ENCODE measurements at places on chromosomes 11 and 22. TPM values are rescaled to one million over a fixed set of nuclear protein-coding genes. Genes with fewer than 3 reads are reported as not detected.

WDR74 gene
- 289 TPM for total RNA-seq

PGA5 gene
- total RNA-seq: not detected

C11orf42 gene
- not detected for total RNA-seq

APLNR gene
- total RNA-seq: not detected

DNA sequence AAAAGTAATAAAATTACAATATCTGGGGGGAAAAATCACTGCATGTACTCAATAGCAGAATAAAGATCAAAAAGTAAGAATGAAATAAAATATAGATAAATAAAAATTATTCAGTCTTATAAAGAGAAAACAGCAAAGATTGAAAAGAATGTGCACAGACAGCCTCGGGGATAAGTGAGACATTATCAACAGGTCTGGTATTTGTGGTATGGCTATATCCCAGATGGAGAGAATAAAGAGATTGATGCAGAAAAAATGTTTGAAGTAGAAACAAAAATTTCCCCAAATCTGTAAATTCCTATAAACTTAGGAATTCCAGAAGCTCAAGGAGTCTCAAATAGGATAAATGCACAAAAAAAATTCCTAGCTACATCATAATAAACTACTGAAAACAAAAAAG is 74.5 kb upstream of the LUZP2 start:
- no peak overlapping the region for H3K27ac ChIP-seq
- H3K4me3 ChIP-seq: no peak overlapping the region
- no peak for DNase-seq
- H3K36me3 ChIP-seq: no peaks in the 10 kb centered on the region
- no peaks in the 10 kb centered on the region for H3K4me1 ChIP-seq

GRCh38 chr11:58742140-58742539 is 10.4 kb upstream of the GLYAT start:
- peaks cover 5% of the 10 kb centered on the region for H3K27me3 ChIP-seq
- no peak overlapping the region for H3K4me3 ChIP-seq
- DNase-seq: no peak
- H3K27ac ChIP-seq: no peak overlapping the region

- peaks cover 26% of the 10 kb centered on the region for H3K4me1 ChIP-seq
- DNase-seq: no peak
- peaks cover 60% of the 10 kb centered on the region for H3K27me3 ChIP-seq
- no peaks in the 10 kb centered on the region for H3K36me3 ChIP-seq
These were observed 2.6 kb upstream of the BDNF start for GRCh38 chr11:27702811-27703210.

DNA sequence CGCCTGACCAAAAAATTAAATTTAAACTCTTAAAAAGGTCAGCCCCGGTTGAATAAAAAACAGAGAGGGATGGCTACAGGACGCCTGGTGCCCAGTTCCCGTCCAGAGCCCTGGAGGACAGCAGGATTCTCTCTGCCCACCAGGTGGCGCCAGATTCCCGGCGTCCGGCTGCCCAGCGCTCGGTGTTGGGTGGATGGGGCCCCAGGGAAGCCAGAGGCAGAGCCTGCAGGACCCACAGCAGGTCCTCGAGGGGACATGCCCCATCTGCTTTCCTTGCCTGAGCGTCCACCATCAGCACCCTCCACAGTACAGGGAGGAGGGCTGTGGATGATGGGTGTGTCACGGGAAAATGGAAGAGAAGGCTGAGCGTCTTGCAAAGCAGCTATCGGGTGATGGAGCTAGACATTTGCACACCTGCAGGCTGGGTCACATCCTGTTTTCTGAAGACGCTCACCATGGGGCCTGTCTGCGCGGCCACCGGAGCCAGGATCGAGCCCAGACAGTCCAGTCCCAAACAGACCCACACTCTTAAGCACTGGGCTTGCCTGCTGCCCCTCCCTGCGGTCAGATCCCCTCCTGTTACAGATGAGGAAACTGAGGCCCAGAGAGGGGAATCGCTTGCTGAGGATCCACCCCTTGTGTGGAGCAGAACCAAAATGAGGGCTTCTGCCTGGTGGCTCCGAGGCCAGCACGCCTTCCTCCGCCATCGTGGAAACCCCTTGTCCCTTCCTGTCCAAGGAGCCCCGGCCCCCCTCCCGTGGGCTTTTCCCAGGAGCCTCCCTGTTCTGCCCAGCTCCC is 18.5 kb upstream of the CBX7 start:
- no peaks in the 10 kb centered on the region for H3K27me3 ChIP-seq
- H3K36me3 ChIP-seq: no peaks in the 10 kb centered on the region
- H3K27ac ChIP-seq: peak overlapping the region; percentile 58
- H3K4me1 ChIP-seq: peaks cover 58% of the 10 kb centered on the region

DNA sequence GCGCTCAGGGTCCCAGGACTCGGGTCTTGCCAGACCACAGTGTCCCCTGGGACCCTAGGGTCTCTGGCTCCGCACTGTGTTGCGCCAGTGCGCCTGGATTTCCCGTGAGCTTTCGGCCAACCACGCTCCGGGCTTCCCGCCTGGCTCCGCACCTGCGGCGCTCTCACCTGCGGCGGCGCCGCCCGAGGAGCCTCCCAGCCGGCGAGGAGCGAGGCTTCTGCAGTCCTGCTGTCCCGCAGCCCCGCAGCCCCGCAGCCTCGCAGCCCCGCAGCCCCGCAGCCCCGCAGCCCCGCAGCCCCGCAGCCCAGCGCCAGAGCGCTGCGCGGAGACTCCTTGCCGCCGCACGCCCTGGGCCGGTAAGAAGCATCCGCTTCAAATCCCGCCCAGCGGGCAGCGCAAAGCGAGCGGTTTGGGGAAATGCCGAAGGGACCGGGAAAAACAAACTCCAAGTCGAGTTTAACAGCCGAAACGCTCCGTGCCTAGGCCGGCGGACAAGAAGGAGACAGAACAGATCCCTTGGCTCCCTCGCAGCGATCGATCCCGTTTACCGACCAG is 939 bp downstream of the ALX4 start:
- H3K27me3 ChIP-seq: peaks cover 82% of the 10 kb centered on the region
- H3K36me3 ChIP-seq: no peaks in the 10 kb centered on the region
- H3K4me1 ChIP-seq: peaks cover 40% of the 10 kb centered on the region
- DNase-seq: no peak
- H3K4me3 ChIP-seq: no peak overlapping the region
- no peak overlapping the region for H3K27ac ChIP-seq

- DNase-seq: no peak
- no peak overlapping the region for H3K27ac ChIP-seq
- no peaks in the 10 kb centered on the region for H3K36me3 ChIP-seq
- no peaks in the 10 kb centered on the region for H3K27me3 ChIP-seq
- H3K4me3 ChIP-seq: no peak overlapping the region
These were observed 29.2 kb upstream of the PPARA start for GRCh38 chr22:46121079-46121478.

DNA sequence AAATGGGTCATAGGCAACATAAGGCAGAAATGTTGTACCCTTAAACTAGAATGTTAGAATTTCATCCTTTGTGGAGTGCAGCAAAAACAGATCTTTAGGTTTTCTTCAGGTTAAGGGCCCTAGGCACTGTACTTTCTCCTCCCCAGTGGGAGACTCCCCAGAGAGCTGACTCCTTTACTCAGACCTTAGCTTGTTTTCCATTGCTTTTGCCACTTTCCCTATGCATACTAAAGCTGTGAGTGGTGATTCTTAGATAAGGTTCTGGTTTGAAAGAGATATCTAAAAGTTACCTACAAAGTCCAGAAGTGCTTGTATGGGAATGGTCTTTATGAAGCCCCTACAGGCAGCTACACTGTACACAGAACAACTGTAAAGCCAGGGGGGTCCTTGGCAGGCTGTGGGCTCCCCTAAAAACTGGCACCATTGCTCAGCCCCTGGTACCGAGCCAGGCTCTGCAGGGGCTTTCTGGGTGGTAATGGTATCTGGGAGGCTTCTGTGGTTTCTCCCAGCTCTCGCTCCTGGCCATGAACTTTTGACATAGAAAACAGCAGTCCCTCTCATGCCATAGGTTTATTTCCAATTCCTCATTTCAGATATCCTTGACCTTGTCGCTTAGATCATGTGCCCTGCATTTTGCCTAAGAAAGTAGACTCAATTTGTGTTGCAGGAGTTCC is 23.2 kb downstream of the AMOTL1 start:
- H3K4me1 ChIP-seq: no peaks in the 10 kb centered on the region
- no peaks in the 10 kb centered on the region for H3K27me3 ChIP-seq
- no peak overlapping the region for H3K4me3 ChIP-seq
- no peaks in the 10 kb centered on the region for H3K36me3 ChIP-seq
- no peak overlapping the region for H3K27ac ChIP-seq
